Retinal pigment epithelial cell (primary cell): ENCODE measurements at places on chromosomes 3 and 15.

GRCh38 chr15:98933406-98933805 is 74.2 kb downstream of the PGPEP1L start:
- no peak for DNase-seq

DNA sequence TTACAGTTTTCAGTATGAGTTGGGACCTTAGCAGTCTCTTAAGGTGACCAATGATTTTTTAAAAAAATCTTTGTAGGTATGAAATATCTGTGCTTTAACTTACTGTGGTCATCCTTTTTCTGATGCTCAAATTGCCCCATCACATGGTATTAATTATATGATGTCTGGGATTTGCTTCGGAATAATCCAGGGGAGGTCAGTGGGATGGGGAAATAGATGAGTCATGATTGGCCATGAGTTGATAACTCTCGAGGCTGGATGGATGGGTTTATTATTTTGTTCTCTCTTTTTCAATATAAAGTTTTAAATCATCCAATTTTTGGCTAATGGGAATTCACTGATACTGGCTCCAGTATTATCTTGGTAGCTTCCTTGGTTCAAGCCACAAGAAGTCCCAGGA is 370.3 kb upstream of the TPM1 start:
- no peak for DNase-seq

DNA sequence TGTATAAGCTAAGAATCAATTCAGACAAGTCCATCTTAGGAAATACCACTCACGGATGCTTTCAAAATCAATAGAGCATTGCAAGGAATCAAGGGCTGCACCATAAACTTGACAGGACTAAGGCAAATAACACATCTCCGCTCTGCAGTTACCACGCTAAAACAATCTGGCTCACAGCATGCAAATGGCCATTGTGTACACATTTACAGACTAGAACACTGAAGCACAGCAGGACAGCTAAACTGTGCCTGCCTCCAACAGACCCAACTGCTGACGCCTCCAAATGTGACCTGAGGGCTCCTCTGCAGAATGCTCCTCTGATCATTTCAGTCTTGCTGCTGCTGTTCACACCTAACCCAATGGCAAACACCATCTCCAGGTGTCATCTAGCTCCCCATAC is 104.3 kb downstream of the MEX3B start:
- no peak for DNase-seq

- peak; percentile 72 for DNase-seq
These were observed 68.2 kb downstream of the POLQ start for GRCh38 chr3:121477589-121477988.

GRCh38 chr3:106255870-106256248 is 387.0 kb upstream of the CBLB start:
- DNase-seq: no peak

DNA sequence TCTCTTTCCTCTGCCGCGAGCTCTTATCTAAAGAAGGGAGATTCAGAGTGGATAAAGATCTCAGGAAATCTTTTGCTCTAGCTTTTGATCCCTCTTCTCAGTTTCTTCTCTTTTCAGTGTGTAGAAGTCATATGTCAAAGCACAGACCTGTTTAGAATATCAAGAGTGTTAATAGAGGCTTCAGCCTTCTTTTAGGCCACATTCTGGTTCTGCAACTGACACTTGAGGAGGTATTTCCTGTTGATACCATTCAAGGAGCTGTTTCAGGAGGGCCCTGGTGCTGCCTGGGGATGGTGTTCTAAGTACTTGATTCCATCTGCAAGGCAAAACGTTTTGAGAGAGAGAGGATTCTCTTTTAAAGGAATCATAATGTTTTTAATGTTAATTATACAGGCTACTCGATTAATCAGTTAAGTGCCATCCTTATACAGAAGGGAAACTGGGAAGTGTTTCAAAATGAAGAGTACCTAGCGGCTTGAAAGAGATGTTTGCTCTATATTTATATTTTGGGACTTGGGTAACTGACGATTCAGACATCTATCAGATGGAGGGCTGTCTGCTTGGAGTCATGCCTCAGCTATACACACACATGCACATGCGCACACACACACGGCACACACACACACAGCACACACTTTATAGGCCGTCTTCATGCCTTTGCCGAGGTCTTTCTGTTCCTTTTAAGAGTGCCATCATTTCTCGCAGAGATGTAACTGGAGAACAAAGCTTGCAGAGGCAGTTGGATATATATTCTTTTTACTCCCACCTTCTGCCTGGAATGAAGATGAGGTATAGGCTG is 313.9 kb downstream of the PTPRG start:
- DNase-seq: no peak
